ENCODE measurements at places on chromosomes 3 and 15.
A peak's percentile ranks its signal among the peaks of the same experiment; 100 is the strongest.

DNA sequence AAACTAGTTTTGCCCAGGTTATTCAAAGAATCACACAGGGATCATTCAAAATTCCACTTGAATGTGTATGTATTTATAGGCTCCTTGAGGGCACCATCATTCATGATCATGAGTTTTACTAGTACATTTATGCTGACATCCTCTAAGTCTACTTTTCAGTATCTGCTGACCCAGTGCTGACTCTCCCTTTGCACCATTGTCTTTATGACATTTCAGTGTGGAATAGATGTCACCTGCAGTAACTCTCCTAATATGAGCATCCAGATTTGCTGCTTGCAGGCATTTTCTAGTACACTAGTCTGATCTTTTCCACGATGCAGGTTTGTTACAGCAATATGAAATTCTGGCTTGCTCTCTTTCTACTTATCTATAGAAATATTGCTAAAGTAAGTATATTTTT lies 1603.5 kb downstream of the SI start:
- DNase-seq = no peak

DNA sequence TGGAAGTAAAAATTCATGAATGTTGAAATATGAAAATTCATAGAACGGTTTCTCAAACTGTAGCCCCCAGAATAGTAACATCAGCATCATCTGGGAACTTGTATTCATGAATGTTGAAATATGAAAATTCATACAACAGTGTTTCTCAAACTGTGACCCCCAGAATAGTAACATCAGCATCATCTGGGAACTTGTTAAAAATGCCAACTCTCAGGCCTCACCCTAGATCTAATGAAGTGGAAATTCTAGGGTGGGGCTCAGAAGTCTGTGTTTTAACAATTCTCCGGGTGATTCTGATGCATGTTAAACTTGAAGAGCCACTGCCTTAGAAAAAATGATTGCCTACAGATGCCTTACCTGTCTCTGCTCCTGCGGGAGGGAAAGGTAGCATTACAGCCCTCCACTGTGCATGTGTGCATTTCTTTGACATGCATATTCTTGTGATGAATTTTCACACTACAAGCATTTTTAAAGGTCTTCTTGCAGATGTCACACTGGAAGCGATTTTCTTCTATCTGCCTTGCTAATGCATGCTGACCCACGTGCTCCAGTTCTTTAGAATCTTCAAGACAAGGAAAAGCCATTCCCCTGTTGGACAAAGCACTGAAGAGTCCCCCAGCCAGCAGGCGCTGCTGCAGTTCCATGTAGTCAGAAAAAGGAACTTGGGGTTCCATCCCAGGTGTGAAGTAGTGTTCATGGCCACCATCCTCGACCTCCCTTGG lies 21.7 kb downstream of the BNC1 start:
- DNase-seq = no peak

GRCh38 chr3:54324103-54324502 lies 201.8 kb downstream of the CACNA2D3 start:
- DNase-seq = no peak

DNA sequence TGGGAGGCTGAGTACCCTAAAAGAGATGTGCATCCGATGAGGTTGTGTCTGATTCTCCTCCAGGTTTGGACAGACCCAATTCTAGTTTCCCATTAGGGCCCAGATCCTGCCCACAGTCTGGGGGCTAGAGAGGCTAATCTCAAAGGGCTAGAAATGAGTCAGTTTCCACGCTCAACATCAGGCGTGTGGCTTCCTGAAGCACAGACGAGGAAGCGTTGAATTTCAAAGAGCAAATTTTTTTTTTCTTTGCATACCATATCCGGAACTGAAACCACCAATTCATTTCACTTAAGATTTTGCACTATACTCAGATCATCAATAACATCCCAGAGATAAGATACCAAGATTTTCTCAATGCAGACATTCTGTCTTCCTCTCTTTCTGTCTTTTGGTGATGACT lies 173.8 kb upstream of the BCL6 start:
- peak; percentile 22 for DNase-seq

DNA sequence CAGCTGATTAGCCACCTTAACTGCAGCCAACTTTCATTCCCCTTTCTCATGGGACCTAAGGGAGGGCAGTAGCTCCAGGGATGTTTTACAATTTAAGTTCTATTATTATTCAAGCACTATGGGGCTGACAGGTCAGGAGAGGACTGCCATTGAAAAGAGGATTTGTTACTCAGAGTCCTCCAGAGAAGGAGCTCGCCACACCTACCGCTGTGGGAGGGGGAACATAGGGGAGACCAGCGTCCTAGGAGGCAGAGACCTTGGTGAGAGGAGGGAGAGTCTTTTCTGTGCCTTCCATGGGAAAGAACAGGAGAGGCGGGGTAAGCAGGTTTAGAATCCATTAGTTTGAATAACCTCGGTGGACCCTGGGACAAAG lies 14.4 kb downstream of the ATP10A start:
- DNase-seq = no peak

Data from T-helper 17 cell (primary cell).